ENCODE measurements at places on chromosomes 12 and 14.

- DNase-seq, result no peak
Observed at GRCh38 chr12:76547526-76547925, 12.0 kb downstream of the OSBPL8 start.

DNA sequence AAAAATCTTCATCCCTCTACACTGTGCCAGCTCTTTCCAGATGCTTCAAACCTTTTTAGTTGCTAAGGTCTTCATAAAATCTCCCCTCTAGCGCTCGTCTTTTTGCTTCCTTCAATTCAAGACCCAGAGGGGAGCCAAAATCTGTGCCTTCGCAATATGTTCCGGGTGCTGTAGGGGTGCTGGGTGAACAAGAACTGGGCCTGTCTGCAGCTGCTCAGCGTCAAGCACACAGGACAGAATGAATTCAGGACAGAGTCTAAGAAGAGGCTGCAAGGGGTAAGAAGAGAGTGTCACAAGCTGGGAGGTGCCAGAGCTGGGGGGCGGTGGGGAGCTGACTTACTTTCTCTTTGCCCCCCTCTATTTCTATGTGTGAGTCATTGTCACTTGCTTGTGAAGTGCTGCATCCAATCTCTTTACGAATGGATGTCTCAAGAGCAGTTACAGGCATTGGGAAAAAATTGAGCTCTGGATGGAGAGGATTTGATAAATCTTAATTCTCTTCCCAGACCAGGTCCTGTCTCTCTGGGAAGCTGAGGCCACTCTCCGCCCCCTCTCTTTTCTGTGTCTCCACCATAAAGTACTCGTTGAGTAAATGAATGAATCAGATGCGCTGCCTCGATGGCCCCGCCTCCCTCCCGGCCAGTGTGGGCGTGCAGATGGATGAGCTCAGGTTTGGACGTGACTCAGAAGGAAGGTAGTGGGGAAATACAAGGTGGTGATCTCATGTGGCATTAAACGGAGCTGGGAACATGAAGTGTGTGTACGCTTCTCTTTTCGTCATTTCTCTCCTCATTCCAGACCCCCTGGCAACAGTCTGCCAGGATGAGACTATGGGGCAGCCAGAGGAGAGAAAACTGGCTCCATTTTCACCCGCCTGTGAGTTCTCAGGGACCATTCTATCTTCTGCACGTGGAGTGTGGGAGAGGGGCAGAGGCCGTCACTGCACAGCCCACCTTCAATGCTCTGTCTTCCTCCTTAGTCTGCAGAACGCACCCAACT is 91.3 kb downstream of the TSPAN9 start:
- DNase-seq, result peak; percentile 33

GRCh38 chr12:113328368-113328889 is 6.5 kb downstream of the SLC8B1 start:
- DNase-seq, result no peak

GRCh38 chr12:65121049-65121955 is at the start of gene WIF1:
TSS of gene WIF1 (minus strand) at chr12:65121305. CDS start at chr12:65121191, 114 bp downstream.
- DNase-seq, result peak; percentile 53

DNA sequence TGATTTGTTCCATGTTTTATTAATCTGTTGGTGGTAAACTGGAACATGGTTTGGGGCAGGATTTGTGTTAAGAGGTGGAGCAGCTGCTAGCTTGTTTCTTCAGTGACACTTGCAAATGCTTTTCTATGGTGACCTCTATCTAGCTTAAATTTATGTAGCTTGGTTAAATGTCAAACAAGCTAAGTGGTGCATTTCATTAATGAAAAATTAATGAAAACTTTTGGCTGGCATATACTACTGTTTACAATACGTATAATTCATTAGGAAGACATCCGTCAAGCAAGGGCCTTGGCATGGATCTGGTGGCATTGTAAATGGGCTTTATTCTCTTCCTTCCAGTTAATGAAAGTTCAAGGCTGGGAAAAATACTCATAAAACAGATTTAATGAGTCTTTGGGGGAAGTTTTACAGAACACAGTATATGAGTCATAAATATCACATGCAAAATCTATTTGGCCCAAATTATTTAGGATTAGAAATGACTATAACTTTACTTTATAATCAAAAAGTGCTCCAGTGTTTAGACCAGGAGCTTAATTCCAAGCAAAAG is 807.7 kb upstream of the SEL1L start:
- DNase-seq, result no peak

- DNase-seq, result no peak
Observed at GRCh38 chr12:7158781-7159609, 28.8 kb downstream of the CLSTN3 start.

- DNase-seq, result no peak
Observed at GRCh38 chr14:56175773-56176172, 57.6 kb downstream of the PELI2 start.

- DNase-seq, result no peak
Observed at GRCh38 chr12:15092826-15093225, 120.0 kb downstream of the PDE6H start.

DNA sequence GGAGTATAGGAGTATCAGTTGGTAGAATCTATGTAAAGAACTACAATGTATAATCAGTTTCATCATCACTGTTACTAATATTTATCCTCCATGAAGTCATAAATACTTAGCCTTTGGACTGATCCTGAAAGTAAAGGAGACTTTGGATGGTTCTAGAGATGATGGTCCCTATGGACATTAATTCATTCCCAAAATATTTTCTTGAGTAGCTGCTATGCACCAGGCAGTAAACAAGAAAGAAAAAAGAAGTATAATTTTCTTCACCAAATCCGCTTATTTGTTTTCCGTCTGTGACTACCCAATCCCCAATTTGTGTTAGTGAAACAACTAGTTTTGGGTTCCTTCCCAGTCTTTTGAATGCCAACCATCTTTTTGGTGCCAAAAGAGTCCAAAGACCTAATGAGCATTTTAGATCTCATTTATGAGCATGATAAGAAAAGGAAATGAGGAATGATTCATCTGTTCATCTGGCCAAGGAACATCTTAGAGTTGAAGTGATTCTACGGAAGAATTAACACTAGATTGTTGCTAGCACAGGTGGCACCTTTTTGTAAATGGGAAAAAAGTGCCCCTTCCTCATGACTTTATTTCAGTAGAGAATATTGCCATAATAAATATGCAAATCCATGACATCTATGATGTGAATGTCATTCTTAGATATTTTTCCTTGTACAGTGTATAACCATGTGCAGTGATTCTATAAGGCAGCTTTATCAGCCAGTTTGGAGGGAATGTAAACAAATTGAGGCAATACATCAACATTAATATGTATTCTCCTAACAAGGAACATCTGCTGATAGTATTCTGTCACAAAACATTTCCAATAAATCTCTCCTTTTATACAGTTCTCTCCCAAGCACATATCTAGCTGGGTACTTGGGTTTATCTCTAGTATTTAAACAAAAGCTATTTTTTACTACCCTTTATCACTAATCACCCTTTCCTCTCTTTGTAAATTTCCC is 85.1 kb upstream of the CCDC91 start:
- no peak for DNase-seq

- DNase-seq, result peak; percentile 65
Observed at GRCh38 chr14:21987937-21988336, 314.3 kb upstream of the OR4E1 start.

- no peak for DNase-seq
Observed at GRCh38 chr12:112243255-112244110, 118.1 kb downstream of the TRAFD1 start.

- DNase-seq, result no peak
Observed at GRCh38 chr14:74859757-74860552, 16.0 kb downstream of the PROX2 start.

DNA sequence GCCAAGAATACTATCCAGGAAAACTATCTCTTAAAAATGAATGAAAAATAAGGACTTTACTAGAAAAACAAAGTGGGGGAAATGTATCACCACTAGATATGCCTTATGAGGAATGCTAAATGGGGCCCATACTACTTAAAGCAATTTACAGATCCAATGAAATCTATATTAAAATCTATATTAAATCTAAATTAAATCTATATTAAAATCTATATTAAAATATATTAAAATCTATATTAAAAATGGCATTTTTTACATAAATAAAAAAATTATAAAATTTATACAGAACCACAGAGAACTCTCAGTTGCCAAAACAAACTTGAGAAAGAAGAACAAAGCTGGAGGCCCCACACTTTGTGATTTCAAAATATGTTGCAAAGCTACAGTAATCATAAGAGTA is 234.5 kb downstream of the RPL10L start:
- no peak for DNase-seq

DNA sequence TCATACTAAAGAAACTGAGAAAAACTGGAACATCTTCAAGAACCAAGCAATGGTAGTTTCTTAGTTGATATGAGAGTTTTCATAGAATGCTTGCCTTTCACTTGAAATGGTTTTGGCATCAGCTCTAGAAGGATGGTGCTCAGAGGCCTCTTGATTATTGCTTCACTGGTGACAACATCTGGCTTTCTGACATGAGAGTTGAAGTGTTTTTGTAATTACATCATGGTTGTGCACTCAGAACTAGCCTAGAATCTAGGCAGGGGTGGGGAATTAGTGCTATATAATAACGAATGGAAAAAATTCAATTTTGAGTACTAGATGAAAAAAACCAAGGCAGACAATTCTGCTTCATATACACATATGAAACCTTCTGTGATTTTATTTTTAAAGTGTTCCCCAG is 172.8 kb upstream of the LMNTD1 start:
- no peak for DNase-seq

GRCh38 chr12:112468046-112468445 is 49.3 kb downstream of the PTPN11 start:
- DNase-seq, result no peak

DNA sequence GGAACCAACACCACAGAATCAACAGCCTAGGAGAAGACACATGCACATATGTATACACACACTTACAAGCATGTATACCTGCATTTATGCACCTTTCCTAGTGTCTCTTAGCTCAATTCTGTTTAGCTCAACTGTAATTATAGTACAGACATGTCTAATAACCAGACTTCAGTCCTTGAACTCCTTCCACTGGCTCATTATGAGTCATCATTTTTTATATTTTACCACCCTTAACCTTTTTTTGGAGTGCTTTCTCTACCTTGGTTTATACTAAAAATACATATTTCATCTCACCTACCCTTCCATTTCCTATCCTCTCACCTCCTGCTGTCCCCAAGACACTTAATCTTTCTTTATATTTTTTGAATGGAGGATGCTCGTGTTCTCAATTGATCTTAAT is 110.4 kb downstream of the ARID2 start:
- no peak for DNase-seq

GRCh38 chr12:11581179-11581755 is 68.2 kb upstream of the ETV6 start:
- peak; percentile 95 for DNase-seq

GRCh38 chr14:56004786-56005185 is 113.4 kb upstream of the PELI2 start:
- peak; percentile 25 for DNase-seq

DNA sequence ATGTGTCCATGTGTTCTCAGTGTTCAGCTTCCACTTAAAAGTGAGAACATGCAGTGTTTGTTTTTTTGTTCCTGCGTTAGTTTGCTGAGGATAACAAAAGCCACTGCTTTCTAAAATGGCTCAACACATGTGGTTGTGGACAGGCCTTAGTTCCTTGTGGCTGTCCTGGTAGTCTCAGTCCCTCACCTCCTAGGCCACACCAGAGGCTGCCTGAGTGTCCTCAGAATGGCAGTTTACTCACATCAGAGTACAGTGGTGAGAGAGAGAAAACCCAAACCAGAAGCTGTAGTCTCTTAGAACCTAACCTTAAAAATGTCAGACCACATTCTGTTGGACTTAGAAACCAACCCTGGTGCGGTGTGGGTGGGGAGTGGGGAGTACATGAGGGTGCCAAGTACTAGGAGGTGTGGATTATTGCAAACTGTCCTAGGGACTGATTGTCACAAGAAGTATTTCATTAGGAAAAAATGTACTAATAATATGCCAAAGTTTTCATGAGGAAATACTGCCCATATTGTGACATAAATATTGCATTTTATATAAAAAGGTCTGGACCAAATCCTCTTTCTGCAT is 30.4 kb downstream of the NPAS3 start:
- no peak for DNase-seq

- DNase-seq, result no peak
Observed at GRCh38 chr12:89712706-89713105, 4.1 kb upstream of the ATP2B1 start.

GRCh38 chr14:104248203-104249055 is 110.0 kb downstream of the KIF26A start:
- DNase-seq, result no peak

GRCh38 chr12:50049254-50050118 is 7.9 kb upstream of the ASIC1 start:
- no peak for DNase-seq

DNA sequence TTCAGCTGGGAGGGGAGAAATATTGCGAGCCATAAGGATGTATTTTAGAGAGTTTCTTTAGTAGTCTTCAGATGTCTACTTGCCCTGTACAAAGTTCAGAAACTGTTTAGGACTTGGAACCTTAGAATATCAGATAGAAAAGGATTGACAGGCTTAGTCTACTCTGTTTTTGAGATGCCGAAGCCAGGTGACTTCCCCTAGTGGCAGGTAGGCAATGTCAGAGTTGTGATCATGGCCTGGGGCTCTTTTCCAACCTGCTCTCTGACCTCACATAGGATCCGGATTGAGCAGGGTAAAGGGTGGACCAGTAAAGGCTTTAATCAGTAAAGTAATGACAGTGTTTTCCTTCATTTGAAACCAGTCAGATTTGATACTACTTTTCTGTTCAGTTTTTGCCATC is 59.6 kb downstream of the PRKCH start:
- no peak for DNase-seq

- DNase-seq, result no peak
Observed at GRCh38 chr12:93831374-93831773, 154.2 kb downstream of the CRADD start.

DNA sequence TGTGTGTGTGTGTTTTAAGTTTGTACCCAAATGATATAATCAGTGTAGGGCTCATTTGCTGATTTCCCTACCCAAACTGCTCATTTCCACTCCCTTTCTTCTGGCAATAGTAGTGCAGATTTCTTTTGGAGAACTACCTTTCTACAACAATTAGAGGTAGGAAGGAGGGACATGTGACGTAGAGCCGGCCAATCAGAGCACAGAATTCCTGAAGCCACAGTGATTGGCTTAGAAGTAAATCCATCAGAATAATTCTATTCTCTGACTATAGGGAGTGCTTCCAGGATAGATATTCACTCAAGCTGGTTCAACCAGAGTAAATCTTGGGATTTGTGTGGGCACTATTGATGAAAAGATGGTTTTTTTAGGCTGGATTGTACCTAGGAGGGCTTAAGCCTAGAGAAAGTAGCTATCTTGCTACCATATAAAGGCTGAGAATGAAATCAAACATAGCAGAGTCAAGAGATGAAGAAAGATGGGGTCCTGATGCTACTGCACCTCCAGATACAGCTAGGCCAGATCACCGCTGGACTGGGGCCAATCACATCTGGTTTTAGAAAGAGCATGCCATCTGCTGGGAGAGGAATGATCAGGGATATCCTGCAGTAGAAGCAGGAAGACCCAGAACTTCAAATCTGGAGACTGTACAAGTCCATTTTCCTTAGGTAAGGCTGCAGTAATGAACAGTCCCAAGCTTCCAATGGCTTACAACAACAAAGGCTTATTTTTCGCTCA is 54.1 kb upstream of the NUAK1 start:
- DNase-seq, result no peak

GRCh38 chr12:132364348-132364902 is 35.0 kb upstream of the GALNT9 start:
- DNase-seq, result no peak
